Stimulated activated CD8-positive, alpha-beta memory T cell treated with anti-CD3 and anti-CD28 coated beads, Interleukin-12 subunit alpha, Interleukin-12 subunit beta, amount 100 ng/mL, for 1 hour (primary cell): ENCODE measurements at places on chromosomes 7 and 10.

DNA sequence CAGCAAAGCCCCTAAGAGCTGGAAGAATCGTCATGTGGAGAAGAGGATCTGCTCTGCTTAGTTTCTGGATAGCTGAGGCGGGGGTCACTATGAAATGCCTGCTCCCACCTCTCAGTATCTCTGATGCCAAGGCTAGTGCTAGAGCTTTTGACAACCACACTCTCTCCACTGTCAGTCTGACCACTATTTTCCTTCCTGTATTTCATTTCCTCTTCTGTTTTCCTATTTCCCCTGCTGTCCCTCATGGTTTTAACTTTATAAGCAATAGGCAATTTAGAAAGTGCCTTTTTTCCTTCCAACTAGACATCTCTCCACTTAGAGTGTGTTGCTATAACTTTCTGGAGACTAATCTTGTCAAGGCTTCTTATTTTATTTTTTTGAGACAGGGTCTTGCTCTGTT lies 23.6 kb downstream of the C7orf57 start:
- no peak for DNase-seq

DNA sequence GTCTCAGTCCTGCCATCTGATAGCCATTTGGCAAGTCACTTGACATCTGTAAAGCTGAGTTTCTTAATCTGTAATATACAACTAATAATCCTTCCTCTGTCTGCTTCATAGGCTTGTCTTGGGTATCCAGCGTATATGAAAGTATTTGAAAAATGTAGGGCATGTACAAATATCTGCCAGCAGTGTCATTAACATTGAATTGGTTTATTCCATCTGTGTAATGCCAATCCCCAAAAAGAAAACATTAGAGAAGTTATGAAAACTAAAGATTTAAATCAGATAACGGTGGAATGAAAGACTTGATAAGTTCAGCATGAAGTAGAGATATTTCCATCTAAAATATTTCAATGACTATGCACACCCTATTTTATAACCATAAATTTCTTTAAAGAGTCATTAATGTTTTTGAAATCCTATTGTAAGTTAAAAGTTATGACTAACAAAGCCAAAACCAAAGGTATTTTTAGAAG lies 9.8 kb upstream of the RTKN2 start:
- no peak for DNase-seq

- no peak for DNase-seq
Measured at GRCh38 chr7:30932562-30932961, 20.9 kb downstream of the AQP1 start.

DNA sequence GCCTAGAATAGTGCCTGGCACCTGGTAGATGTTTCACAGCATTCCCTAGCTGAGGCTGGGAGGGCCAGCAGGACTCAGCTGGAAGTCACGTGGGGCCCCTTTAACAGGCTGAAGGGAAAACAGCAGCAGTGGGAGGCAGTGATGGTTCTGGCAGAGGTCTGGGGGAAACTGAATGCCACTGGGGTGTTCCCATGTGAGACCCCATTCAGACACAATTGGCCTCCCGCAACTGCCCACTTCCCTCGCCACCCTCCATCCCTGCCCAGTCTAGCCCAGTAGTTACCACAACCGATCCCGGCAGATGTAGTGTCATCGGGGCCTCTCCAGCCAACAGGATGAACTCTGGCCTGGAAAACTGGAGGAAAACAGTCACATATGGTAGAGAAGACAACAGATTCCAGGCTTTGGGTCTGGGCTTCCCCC lies 38.3 kb downstream of the FRMPD2 start:
- no peak for DNase-seq

GRCh38 chr7:47771336-47771989 lies 176.8 kb downstream of the PKD1L1 start:
- DNase-seq: no peak

DNA sequence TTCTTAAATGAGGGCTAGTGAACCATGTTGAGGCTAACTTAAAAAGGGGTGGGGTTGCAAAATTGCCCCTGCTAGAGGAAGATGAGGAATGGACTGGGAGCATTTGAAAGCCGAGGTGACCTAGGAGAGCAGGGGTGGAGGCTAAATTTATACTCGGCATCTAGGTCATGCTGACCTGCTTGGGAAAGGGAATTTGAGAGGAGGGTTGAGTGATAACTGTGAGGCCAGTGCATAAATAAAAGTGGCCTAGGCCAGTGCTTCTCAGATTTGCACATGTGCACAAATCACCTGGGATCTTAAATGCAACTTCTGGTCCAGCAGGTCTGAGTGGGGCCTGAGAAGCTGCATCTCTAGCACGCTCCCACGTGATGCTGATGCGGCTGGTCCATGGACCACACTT lies 70.4 kb downstream of the CDK1 start:
- DNase-seq: no peak

GRCh38 chr7:80312139-80312661 lies 177.6 kb downstream of the GNAI1 start:
- DNase-seq: no peak

GRCh38 chr7:71633551-71634008 lies 501.6 kb downstream of the GALNT17 start:
- DNase-seq: no peak

GRCh38 chr7:35780070-35780469 lies 20.8 kb upstream of the SEPTIN7 start:
- DNase-seq: no peak

DNA sequence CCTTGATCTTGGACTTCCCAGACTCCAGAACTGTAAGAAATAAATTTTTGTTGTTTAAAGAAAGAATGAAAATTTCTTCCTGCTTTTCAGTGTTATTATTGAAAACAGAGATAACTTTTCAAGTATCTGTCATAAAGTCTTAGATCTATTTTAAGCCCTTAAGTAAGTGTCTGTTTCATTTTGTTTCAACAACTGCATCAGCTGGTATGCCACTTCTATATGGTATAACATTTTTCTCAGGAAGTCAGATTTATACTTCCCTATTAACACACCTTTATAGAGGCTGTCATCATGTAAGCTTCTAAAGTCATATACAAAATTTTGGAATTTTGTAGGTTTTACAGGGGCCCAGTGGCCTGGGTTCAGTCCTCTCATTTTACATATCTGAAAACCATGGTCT lies 24.4 kb downstream of the RALA start:
- no peak for DNase-seq

GRCh38 chr10:26780106-26780792 lies 80.5 kb downstream of the ABI1 start:
- DNase-seq: no peak

DNA sequence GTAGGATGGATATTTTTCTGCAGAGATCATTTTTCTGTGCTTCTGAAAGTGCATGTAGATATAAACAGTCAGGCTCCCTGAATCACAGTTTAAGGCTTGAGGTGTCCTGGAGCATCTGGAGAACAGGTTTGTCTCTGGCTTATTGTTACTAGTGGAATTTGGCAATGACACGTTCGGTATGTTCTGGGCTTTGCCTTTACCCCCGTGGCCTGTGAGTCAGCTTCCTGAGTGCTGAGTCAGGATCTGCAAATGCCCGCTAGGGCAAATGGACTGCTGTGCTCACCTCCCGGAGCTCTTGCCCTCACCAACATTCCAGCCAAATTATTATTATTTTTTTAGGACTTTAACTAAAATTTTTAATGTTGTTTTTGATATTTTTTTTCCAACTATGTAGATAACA lies 192.5 kb upstream of the PRSS1 start:
- no peak for DNase-seq

GRCh38 chr7:152602962-152603361 lies 73.0 kb downstream of the XRCC2 start:
- no peak for DNase-seq

DNA sequence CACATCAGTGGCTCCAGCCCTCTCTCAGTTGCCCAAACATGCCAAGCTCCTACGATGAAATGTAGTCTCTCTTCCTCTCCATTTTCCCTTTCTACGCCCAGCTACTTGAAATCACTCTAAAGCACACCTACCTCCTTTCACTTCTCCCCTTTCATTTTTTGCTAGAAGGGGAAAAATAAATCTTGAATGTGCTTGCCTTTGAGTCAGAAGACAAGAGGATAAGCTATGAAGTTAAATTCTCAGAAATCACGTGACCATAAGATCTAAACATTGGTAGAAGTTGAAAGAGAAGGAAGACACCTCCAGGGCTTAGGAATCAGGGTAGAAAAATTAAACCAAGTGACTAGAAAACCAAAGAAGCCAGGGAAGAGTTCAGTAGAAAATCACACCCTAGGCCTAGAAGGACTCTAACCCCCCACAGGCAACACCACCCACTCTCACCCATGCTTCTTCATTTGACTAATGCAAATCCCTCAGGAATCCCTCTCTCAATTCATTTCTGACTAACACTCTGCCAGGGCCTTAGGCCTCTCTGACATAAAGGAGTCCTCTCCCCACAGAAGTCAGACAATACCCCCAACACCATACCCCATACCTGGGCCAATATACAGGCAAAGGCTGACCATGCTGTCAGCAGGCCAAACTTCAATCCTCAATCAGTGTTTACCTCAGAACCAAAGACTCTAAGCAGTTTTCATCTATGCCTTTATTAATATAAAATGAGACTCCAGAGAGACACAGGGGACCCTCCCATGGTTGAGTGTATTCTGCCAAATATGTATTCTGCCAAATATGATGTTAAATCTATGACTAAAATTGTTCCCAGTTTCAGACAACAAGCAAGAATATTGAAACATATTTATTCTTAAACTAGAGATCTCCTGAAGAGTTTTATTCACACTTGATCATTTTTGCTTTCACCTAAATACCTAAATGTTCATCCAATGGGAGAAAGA lies 84.8 kb downstream of the ELMO1 start:
- no peak for DNase-seq

DNA sequence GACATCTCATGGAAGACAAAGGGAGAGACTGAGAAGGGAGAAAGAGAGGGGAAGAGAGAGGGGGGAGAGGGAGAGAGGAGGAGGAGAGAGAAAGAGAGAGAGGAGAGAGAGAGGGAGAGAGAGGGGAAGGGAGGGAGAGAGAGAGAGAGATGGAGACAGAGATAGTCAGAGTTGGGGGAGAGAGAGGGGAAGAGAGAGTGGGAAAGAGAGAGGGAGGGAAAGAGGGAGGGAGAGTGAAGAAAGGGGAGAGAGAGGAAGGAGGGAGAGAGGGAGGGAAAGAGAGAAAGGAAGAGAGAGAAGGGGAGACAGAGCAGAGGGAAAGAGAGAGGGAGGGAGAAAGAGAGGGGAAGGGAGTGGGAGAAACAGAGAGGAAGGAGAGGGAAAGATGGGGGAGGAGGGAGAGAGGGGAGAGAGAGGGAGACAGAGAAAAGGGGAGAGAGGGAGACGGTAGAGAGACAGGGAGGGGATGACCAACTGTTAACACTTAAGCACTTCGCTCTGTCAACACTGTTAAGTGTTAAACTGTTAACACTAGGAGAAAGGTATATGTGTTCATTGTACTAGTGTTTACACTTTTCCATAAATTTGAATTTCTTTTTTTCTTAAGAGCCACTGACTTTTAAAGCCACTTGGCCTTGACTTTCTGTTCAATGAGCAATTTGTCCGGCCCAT lies 21.8 kb upstream of the SDK1 start:
- DNase-seq: no peak

GRCh38 chr7:149764481-149765398 lies 8.6 kb downstream of the ZNF467 start:
- no peak for DNase-seq

GRCh38 chr10:24723788-24724380 lies at the start of gene ARHGAP21:
ARHGAP21 (minus strand) TSS chr10:24723887; CDS start chr10:24721899, 1,988 bp downstream.
- DNase-seq: no peak

DNA sequence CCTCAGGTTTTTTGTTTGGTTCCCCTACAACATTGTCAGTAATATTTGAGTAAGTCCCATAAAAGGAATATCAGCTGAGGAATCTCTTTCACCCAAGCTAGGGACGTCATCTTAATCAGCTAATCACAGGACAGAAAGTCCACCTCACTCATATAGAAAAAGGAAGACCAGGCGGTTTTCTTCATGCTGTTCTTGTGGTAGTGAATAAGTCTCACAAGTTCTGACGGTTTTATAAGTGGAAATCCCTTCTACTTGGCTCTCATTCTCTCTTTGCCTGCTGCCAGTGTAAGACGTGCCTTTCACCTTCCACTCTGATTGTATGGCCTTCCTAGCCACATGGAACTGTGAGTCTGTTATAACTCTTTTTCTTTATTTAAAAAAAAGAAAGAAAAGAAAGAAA lies 308.1 kb upstream of the PFKP start:
- DNase-seq: no peak

DNA sequence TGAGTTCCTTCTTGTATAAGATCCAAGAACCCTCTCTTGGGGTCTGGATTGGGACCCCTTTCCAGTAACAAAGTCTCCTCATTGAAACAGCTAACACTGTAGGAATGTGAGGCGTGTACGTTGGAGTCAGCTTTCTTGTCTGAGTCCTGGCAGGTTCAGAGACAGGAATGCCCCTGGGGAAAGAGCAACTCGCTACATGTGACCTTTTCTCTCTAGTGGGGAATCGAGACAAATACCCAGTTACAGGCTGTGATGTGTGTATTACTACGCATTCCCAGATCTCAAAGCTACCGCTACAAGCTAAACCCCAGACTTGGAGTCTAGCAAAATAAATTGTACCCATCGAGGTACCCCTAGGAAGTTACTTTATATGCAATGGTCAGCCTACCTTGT lies 85.6 kb upstream of the FRMD4A start:
- no peak for DNase-seq

DNA sequence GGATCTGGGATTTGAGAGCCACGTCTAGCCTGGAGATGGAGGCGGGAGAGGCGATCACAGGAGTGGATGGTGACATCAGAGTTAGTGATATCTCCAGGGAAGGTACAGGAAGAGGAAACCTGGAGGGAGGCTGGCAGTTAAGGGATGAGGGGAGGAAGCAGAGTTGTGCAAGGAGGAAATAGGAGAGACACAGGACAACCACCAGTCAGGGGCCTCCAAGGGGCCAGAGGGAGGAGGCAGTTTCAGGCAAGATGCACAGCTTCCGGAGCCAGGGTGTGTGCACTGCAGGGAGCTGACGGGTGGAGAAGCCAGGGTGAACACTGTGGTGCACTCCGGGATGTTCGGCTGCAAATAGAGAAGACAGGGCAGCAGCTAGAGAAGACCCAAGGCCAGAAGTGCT lies 141.2 kb downstream of the GLI3 start:
- no peak for DNase-seq

DNA sequence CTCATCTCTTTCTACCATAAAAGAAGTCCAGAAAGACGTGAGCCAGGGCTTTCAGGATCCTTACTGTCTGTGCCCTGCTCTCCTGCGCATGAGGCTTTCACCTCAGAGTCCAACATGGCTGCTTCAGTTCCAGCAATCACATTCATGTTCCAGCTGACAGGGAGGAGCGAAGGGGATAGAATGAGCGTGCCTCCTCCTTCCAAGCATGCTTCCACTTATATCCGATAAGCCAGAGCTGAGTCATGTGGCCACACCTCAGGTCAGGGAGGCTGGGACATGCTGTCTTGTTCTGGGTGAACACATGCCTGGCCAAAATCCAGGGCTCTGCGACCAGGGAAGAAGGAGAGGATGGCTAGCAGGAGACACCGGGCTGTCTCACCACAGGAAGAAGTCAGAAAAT lies 248.2 kb downstream of the SKAP2 start:
- DNase-seq: no peak

GRCh38 chr7:64266341-64266919 lies 38.2 kb downstream of the ZNF679 start:
- DNase-seq: no peak

DNA sequence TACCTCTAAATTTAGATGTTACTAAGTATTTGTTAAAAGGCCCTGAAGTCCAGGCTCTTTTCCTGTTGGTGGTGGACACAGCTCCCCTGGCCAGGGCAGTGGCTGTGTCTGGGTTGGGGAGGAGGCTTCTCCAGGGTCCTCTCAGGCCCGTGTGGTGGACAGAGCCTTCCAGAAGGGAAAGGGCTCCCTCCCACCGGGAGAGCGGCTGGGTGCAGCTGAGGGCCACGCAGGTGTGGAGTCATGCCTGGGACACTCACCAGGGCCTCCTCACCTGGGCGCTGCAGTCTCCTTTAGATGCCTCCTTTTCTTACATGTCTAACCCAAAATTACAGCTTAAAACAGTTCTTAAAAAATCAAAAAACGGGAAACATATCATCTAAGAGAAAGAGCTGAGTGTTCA lies 128.2 kb upstream of the TCERG1L start:
- no peak for DNase-seq
